Activated CD4-positive, alpha-beta T cell treated with anti-CD3 and anti-CD28 coated beads for 36 hours (primary cell): ENCODE measurements at places on chromosomes 13 and 19. TPM values are rescaled to one million over a fixed set of nuclear protein-coding genes. Genes with fewer than 3 reads are reported as not detected.

The CYP4F8 gene
- not detected for total RNA-seq

The SYDE1 gene
- total RNA-seq, result 2.1 TPM

The RASAL3 gene
- 97.7 TPM for total RNA-seq

The MAST1 gene
- total RNA-seq, result 1.8 TPM

The GRK1 gene
- 0.21 TPM for total RNA-seq

The NCR1 gene
- total RNA-seq, result not detected

The NAPSA gene
- 44.0 TPM for total RNA-seq

The MYBPC2 gene
- total RNA-seq, result 0.14 TPM

The ANGPTL4 gene
- total RNA-seq, result 7.9 TPM

The NUP58 gene
- total RNA-seq, result 134 TPM

The GSX1 gene
- not detected for total RNA-seq

The ZNF570 gene
- 4.8 TPM for total RNA-seq

The MUC16 gene
- not detected for total RNA-seq

The SLC10A2 gene
- not detected for total RNA-seq

The EFNB2 gene
- 0.14 TPM for total RNA-seq

The OLFM4 gene
- not detected for total RNA-seq

The KLHL1 gene
- not detected for total RNA-seq

The OR7D2 gene
- total RNA-seq, result 0.09 TPM

The CLDN10 gene
- not detected for total RNA-seq

The COQ8B gene
- total RNA-seq, result 29.9 TPM

The FCHO1 gene
- 50.5 TPM for total RNA-seq

The CYP2F1 gene
- total RNA-seq, result not detected

The SHFL gene
- 62.6 TPM for total RNA-seq

The TPTE2 gene
- 0.11 TPM for total RNA-seq

The KLK12 gene
- not detected for total RNA-seq

The ZNF585A gene
- 8.7 TPM for total RNA-seq

The SIGLEC5 gene
- not detected for total RNA-seq

The PLK5 gene
- total RNA-seq, result not detected

The OXGR1 gene
- not detected for total RNA-seq

The ZNF296 gene
- total RNA-seq, result 3.1 TPM

The PSG3 gene
- total RNA-seq, result not detected

The SOX21 gene
- total RNA-seq, result not detected
